ENCODE measurements at places on chromosomes 4 and X.

DNA sequence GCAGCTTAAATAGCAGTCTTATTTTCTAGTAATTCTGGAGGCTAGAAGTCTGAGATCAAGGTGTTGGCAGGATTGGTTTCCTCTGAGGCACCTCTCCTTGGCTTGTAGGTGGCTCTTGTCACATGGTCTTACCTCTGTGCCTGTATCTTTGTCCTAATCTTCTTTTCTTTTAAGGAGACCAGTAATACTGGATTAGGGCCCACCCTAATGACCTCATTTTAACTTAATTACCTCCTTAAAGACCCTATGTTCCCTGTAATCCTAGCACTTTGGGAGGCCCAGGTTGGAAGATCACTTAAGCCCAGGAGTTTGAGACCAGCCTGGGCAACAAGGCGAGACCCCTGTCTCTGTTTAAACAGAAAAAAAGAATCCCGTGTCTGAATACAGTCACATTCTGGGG, 38.9 kb downstream of the ARHGAP10 start:
- no peak for DNase-seq

DNA sequence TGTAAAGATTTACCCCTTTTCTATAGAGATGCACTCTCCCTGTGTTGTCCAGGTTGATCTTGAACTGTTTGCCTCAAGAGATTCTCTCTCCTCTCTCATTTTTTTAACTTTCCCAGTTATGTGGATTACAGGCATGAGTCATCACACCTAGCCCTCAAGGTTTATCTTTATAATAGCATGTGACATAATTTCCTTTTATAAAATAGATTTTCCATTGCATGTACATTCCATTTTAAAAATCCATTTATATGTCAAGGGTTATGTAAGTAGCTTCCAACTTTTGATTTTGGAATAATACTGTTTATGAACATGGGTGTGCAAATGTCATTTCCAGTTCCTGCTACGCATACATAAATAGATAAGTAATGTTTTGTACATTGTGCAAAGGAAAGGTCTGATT, 20.6 kb downstream of the ZNF721 start:
- DNase-seq, result no peak

DNA sequence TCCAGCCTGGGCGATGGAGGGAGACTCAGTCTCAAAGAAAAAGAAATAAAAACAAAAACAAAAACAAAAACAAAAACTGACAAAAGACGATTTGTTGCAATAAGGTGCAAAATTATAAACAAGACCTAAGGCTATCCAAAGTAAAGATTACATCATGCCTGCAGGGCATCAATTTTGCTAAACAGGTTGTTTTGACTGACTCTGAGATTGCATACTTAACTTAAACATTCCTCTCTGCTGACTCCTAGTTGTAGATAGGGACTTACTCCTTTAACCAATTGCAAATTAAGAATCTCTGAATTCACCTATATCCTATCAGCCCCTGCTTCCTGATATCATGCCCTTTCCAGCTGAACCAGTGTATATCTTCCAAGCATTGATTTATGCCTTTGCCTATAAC, 2687.3 kb downstream of the PCDH7 start:
- DNase-seq, result no peak

GRCh38 chr4:127249066-127249766, 383.5 kb upstream of the INTU start:
- DNase-seq, result no peak

DNA sequence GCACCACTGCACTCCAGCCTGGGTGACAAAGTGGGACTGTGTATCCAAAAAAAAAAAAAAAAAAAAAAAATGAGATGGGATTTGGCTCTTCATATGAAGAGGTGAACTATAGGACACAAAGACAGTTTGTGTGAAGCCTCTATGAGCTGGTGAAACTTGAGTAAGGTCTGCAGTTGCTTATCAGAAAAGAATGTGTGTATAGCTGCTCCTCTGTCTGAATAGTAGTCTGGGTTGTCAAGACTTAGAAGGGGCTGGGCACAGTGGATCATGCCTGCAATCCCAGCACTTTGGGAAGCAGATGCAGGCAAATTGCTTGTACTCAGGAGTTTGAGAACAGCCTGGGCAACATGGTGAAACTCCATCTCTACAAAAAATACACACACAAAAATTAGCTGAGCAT, 82.8 kb downstream of the ARSF start:
- DNase-seq, result no peak

DNA sequence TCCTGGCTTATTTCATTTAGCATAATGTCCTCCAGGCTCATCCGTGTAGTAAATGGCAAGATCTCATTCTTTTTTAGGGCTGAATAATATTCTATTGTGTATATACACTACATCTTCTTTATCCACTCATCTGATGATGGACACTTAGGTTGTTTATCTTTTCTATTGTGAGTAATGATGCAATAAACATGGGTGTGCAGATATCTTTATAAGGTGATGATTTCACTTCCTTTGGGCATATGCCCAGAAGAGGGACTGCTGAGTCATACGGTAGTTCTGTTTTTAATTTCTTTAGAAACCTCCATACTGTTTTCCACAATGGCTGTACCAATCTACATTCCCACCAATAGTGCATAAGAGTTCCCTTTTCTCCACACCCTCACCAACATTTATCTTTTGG, 317.6 kb upstream of the CNKSR2 start:
- DNase-seq, result no peak

DNA sequence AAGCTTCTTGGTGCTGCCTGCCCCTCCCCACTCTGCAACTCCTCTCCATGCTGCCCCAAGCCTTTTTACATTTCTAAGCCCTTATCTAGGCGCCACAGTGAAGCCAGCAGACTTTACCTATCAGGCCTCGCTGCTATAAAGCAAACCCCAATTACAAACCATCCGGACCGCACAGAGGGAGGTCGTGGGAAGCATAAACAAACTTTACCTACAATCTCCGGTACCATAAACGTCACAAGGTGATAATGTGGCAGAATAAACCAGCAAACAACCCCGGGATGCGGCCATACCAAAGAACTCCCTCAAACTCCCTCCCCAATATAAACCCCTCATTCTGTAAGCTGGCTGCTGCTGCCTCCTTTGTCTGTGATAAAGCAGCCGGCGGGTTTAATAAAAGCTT, 54.0 kb upstream of the ZCCHC13 start:
- no peak for DNase-seq

DNA sequence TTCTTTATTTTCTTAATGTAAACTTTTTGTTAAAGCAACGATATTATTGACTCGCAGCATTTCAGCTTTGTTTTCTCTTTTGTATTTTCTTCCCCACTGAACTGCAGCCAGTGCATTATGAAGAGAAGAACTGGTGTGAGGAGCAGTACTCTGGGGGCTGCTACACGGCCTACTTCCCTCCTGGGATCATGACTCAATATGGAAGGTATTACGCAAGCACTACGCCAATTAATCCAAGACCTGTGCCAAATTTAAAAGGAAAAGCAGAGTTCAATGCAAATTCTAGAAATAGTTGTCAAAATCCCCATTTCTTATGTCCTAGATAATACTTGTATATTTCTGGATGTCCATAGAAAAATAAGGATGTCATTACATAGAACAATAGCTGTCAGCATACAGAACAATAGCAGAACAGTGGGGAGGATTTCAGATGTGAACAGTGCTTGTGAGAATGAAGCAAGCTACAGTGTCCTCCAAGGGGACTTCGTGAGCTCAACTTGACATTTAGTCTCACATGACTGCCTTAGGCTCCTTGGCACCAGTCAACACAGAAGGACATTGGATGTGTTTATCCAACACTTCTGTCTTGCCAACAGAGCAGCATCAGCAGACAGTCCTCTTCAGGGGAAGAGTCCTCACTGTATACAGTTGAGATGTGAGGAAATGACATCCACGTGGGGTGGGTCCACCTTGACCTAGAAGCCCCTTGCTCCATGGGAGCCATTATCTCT, 85.9 kb downstream of the MAOA start:
- no peak for DNase-seq

- DNase-seq, result no peak
Measured at GRCh38 chrX:152991123-152991522, 2.8 kb downstream of the PNMA5 start.

- peak; percentile 34 for DNase-seq
Measured at GRCh38 chrX:49230500-49231232, 2.5 kb downstream of the CACNA1F start.

- no peak for DNase-seq
Measured at GRCh38 chr4:95524184-95524583, 24.6 kb downstream of the UNC5C start.

DNA sequence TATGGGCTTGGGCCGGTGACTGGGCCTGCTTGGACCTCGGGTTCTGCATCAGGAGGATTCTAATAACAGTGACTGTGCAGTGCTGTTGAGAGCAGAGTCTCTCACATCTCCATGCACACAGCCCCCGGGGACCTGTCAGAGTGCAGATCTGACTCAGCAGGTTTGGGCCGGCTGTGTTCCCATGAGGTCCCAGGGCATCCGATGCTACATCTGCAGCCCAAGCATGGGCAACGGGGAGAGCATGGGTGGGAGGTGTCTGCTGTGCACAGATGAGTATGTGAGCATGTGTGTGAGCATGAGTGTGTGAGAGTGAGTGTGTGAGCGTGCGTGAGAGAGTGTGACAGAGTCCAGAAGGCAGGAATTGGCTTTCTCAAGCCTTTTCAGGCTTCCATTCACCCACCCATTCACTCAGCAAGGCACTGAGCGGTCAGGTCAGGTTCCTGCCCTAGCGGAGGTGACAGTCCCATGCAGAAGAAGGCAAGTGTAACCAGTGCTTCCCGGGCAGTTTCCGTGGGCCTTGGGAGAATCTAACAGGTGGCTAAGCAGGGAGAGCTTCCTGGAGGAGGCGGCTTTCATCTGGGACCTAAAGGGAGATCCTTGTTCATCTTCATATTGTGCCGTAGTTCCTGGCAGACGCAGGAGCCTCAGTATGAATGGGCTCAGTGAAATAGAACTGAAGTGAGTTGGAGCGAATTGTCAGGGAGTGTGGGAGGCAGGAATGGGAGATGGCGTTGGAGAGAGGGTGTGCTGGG, 62.6 kb downstream of the SORCS2 start:
- DNase-seq, result no peak

GRCh38 chr4:76420188-76420761, 666 bp downstream of the CCDC158 start:
- DNase-seq, result no peak

DNA sequence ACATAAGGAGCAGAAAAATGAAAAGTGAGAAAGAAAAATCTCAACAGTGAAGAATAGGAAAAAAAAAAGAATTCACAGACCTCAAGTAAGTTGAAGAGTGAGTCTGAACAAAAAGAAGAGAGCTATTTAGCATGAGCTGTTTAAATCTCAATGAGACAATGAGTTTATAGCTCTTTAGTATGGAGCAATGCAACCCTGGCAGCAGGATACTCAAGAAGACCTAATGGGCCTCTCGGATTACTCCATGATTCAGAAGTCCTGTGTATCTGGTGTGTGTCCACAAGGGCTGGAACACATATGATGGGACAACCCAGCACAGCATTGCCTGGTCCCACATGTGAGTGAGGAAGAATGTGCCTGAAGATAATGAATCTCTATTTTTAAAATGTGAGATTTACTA, 563.1 kb upstream of the INTU start:
- no peak for DNase-seq

GRCh38 chr4:21469438-21470300, 478.9 kb downstream of the KCNIP4 start:
- DNase-seq, result no peak

- no peak for DNase-seq
Measured at GRCh38 chr4:37802068-37802666, 24.3 kb upstream of the PGM2 start.

DNA sequence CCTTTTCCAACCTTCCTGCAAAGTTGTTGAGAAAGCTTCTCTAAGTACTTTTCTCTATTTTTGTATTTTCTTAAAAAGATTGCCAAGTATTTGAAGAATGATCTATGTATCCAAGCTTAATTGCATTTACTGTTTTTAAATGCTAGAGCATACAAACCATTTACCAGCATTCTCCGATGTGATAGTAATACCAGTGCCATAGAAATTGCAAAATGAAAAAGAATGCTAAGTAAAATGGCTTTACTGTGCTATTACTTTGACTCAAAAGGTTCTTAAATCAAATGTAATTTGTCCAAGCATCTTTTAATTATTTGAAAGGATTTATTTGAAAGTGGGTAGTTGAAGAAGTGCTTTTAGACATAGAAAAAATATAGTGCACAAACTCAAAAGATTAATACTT, 1183.2 kb downstream of the RAPGEF2 start:
- no peak for DNase-seq

GRCh38 chr4:7876201-7876875, 63.3 kb downstream of the AFAP1 start:
- DNase-seq, result no peak

DNA sequence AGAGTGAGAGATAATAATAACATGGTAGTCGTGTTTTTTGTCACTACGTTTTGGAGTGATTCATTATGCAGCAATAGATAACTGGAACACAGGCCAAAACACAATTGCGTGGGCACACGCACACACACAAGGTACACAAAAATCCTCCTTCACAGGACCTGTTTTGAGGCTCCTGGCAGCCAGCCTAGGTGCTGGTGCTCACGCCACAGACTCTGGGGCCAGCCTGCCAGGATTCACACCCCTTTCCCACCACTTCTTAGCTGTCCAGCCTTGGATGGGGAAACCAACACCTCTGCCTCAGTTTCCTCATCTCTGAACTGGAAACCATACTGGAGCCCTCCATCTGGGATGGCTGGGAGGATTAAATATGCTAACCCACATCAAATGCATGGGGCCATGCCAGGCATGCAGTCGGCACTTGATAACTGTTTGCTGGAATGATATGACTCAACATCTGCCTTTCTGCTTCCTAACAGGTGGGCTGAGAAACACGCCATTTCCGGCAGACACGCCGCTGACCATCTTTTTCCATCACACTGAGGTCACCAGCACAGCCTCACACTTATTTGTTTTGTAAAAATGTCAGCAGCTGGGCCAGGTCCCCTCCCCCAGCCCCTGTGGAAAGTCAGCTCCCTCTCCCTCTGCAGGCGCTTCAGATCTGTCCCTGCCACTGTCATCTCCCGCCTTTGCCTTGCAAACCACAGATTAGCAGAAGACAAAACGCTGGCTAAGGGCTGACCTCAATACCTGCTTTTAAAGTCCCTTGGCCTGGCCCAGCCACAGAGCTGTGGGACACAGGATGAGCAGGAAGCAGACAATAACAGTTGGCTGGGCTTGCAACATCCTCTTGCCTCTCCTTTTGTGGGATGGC, 237.5 kb downstream of the BCOR start:
- DNase-seq, result peak; percentile 79

DNA sequence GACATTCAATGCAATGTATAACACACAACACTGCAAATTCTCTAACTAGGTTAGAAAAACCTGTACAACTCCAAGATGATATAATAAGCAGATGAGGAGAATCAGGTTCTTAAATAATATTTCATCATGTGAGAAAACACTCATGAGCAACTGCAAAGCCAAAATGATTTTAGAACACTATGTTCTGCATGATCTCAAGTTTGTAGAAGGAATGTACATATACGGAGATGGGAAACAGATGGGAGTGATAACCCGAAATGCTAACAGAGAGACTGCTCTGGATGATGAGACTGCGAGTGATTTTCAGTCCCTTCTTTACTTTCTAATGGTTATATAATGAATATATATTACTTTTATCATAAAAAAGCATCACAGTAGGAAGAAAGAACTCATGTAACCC, 80.9 kb downstream of the PCYT1B start:
- no peak for DNase-seq

Measured in CD4-positive, CD25-positive, alpha-beta regulatory T cell (primary cell).